Stimulated activated CD4-positive, alpha-beta T cell treated with anti-CD3 and anti-CD28 coated beads, Interleukin-4, amount 100 ng/mL, for 48 hours (primary cell): ENCODE measurements at places on chromosomes 16 and 17.
A peak's percentile ranks its signal among the peaks of the same experiment; 100 is the strongest.

- no peak for DNase-seq
Measured at GRCh38 chr17:46943501-46944393, 20.8 kb downstream of the GOSR2 start.

GRCh38 chr16:11398136-11398535 lies 52.9 kb downstream of the RMI2 start:
- DNase-seq = no peak

DNA sequence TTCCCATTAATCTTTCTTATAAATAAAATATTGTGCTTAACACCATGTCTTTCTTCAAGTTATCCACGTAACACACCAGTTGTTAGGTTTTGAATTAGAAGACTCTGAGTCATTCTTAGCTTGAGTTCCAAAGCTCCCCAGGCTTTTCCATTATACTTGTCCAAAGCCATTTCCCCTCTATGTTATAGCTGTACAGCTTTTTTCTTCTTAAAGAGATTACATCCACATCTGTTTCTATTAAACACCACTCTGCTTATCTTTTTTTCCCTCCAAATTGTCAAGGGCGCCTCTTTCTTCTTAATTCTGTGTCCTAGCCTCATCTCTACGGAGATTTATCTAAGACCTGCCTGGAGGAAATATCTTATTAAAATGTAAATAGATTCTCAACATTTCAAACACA lies 139.4 kb upstream of the CPHXL start:
- DNase-seq = no peak

- DNase-seq = no peak
Measured at GRCh38 chr16:87493608-87494280, 920 bp upstream of the ZCCHC14 start.

DNA sequence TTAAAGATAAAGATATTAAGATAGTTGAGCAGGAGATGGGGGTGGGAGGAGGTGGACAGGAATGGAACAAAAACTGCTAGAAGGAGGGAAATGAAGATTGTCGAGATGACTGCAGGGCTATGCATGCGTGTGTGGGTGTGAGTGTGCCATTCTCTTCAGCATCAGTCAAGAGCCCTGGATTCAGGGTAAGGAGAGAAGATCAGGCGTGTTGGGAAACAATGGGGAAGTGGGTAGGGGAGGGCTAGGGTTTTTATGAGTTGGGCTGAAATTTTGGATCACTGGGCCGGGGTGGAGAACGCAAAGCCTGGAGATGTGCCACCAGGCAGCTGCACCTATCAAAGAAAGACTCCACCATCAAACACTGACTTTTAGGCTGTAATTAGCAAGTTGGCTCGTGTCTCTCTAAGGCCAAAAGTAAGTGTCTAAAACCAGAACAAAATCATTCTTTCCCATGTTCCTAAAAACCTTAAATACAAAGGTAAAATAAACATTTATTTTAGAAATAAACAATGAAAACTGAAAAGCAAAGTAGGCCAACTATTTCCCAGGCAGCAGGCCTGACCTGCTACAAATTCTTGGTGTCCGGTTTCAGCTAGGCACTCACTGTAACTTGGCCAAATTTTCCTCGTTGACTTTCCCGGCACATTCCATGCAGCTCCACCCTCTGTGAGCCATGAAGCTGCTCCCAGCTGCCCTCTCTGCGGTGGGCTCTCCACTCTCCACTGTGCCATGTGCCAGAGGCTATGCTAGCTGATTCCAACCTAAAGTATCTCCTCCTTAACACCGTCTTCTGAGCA lies 4.2 kb downstream of the CDRT4 start:
- no peak for DNase-seq

GRCh38 chr16:51881731-51882130 lies 665.2 kb downstream of the TOX3 start:
- DNase-seq = no peak

DNA sequence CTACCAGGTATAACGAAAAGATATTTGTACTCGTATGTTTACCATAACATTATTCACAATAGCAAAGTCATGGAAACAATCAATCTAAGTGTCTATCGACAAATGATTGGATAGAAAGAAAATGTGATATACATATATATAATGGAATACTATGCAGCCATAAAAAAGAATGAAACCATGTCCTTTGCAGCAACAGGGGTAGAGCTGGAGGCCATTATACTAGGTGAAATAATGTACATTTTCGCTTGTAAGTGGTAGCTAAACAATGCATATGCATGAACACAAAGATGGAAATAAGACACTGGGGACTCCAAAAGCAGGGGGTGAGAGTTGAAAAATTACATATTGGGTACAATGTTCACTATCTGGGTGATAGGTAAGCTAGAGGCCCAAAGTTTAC lies 124.0 kb downstream of the MYO1D start:
- no peak for DNase-seq

- DNase-seq = no peak
Measured at GRCh38 chr17:37643869-37644268, 623 bp upstream of the DDX52 start.

GRCh38 chr16:65061935-65062518 lies 59.8 kb downstream of the CDH11 start:
- DNase-seq = no peak

DNA sequence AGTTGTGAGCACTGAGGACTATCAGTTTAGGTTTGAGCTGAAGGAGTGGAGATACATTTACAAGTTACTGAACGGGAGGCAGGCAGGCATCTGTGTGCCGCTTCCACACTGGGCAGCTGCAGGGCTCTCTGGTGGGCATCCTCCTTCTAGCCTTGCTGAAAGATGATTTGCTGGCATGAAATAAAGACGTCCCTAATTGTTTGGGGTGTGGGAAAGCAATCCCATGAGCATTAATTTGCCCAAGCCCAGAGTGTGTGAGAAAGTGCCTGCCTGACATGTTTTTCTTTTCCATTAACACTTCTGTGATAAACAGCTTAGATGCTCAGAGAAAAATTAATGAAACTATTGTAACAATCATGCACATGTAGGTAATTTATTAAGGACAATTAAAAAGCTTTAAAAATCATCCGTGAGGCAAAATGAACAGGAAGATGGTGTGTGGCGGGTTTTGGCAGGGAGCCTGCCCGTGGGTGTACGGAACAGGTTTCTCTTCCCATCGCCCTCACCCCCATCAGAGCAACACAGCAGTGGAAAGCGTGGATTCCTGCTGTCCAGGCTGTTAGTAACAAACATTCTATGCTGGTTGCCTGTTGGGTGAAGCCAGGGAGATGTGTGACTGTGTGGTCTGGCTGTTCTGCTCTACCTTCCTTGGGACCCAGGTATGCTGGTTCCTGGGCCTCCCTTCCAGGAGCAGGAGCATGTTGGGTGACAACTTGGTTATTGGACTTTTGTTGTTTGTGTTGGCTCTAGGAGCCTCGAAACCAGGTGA lies 191.9 kb downstream of the MSI2 start:
- DNase-seq = no peak

GRCh38 chr17:80821546-80821945 lies 170.1 kb upstream of the CHMP6 start:
- DNase-seq = no peak

GRCh38 chr16:77183137-77183536 lies 7.9 kb upstream of the MON1B start:
- DNase-seq = no peak

- no peak for DNase-seq
Measured at GRCh38 chr17:73401911-73402310, 90.1 kb upstream of the CDC42EP4 start.

GRCh38 chr17:64498308-64499203 lies 1.7 kb upstream of the POLG2 start:
- DNase-seq = no peak

DNA sequence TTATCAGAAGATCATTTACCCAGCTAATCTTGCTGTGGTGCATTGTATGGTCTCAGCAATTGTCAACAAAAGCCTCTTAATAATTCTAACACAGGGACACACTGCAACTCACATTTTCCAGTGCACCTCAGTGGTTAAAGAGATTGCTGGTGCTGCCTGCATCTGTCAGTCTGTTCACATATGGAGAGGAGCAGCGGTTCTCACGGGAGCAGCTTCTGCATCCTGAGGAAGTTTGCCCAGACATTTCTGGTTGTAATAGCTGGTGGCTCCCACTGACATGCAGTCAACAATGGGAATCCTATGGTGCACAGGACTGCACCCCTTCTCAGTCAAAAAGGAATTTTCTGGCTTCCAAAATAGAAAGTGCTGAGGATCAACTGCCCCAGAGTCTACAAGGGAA lies 7.8 kb downstream of the GGA2 start:
- no peak for DNase-seq

DNA sequence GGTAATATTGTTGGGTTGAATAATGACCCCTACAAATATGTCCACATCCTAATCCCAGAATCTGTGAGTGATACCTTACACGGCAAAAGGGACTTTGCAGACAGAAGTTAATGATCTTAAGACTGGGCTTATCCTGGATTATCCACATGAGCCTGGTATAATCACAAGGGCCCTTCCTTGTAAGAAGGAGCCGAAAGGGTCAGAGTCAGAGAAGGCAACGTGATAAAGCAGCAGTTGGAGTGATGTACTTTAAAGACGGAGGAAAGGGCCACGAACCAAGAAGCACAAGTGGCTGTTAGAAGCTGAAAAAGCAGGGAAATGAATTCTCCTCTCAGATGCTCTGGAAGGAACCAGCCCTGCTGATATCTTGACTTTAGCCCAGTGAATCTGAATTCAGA lies 137.8 kb downstream of the UTP18 start:
- DNase-seq = no peak

DNA sequence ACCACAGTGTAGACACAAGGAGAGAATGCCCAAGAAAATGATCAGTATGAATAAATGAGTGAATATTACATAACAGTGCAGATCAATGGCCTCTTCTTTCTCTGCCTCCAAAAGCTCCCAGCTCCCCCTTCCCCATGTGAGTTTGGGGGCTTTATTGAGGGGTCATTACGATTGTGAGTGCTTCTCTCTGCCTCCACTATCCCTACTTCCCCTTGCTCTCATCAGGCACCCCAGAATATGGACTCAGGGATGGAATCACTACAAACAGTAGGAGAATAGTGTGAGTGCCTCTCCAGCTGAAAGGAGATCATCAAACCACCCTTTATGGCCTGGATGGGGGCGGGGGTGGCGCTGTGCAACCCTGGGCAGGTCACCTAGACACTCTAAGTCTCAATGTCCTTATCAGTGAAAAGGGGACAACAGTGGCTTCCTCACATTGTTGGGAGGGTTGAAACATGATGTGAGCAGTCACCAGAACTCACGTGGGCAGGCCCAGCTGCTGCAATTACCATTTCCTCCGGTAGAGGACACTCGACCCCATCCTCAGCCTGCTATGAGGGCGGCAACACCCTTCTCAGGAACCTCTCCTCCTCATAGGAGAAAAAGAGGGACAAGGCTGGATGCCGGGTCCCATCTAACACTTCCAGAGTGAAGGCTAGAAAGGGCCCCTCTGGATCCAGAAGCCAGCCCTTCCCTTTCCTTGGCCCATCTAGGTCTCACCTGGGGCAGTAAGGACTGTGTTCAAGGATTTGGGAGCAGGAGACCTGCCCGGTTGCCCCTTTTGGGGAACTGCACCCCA lies 2.1 kb upstream of the EPOP start:
- DNase-seq = peak; percentile 82

DNA sequence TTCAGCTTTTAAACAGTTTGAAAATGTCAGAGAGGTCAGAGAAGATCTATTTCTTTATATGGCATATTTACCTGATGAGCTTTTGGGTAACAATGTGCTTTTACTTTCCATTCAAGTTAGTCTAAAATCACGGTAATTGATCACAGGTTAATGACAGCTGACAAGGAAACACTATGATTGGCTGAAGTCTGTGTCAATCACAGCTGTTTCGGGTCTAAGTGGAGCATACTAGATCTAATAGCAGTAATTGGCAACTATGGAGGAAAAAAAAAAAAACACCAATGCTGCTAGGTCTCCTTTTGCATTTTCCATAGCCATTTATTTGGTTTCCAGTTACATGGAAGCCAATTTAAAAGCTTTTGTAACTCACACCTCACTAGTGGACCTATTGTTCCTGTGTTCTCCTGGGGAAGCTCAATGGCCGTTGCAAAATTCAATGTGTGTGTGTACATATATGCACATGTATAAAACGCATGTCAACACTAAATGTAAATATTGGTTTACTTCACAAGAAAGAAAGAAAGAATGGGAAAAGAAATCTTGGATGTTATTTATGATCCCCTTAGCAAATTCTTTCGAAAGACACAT lies 568.3 kb upstream of the ZFHX3 start:
- DNase-seq = no peak

GRCh38 chr16:2034696-2035430 lies 8.2 kb downstream of the NHERF2 start:
- DNase-seq = no peak

- no peak for DNase-seq
Measured at GRCh38 chr17:80259457-80260068, 1.1 kb upstream of the RNF213 start.

DNA sequence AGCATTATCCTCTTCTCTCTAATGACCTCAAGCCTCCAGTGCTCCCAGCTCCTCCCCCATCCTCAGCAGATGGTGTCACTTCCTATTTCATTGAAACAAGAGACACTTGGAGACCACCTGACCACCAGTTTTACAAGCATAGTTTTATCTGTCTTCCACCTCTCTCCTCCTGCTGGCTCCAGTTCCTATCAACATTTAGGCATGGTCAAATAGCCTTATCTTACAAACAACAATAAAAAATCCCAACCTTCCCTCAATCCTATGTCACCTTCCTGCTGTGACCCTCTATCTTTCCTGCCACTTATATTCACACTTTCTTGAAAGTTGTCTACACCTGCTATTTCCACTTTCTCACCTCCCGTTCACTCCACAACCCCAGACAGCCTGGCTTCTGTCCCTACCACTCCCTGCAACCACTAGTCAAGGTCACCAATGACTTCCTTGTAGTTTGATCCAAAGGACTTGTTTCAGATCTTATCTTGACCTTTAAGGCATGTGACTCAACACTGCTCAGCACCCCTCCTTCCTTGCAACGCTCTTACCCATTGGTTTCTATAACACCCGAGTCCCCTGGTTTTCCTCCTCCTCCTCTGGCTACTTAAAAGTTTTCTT lies 4.3 kb upstream of the NTN1 start:
- no peak for DNase-seq

- no peak for DNase-seq
Measured at GRCh38 chr16:79012671-79013434, 587.7 kb downstream of the MAF start.

DNA sequence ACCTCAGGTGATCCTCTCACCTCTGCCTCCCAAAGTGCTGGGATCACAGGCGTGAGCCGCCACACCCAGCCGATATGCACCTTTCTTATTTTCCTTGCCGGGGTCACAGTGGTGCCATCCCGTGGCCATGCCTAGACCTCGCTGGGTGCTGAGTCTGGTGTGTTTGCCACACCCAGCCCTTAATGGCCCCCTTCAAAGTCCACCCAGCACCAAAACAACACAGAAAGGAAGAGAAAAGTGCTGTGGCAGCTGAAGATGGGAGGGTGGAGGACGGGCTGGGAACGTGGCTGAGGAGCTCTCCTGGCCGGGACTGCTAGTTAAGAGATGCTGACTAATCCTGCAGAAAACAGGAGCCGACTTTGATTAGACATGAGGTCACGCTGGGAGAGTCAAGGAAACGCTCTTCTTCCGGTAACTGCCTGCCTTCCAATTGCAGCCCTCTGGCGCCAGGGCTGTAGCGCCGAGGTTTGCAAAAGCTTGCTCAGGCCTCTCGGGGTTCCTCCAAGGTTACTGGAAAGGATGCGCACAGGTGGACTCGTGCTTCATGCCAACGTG lies 10.9 kb downstream of the SLC43A2 start:
- DNase-seq = no peak
